ENCODE measurements at places on chromosomes 5 and 9.

DNA sequence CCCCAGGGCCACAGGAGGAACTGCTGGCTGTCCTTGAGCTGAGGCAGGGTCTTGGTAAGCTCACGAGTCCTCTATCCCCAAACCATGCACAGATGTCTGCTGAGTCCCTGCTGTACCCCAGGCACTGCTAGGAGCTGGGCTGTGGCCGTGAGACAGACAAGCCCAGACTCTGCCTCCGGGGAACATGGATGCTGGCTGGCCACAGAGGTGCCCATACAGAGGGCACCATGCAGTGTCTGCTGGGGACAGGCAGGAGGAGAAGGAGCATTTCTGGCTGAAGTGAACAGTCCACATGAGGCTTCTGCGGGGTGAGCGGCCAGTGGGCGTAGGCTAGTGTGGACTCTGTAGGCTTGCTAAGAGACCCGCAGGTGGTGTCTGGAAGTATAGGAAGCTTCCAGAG lies 4.8 kb upstream of the SEC16A start:
- no peak for DNase-seq

DNA sequence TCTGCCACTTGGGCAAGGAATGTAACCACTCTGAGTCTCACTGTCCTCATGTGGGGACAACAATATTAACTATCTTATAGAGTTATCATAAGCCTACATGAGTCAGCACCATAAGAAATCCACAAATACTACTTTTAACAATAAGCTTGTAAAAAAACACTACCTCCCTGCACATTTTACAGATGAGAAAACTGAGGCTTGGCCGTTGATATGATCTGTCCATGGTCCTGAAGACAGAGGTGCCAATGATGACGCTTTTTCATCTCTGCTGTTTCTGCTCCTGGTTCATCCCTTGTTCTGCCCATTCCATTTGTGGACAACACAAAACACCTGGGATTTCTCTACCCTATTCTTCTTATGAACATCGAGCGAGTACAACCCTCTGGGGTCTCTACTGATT lies 23.4 kb upstream of the STRBP start:
- no peak for DNase-seq

- DNase-seq: no peak
Measured at GRCh38 chr9:96173640-96174039, 128.3 kb downstream of the HSD17B3 start.

DNA sequence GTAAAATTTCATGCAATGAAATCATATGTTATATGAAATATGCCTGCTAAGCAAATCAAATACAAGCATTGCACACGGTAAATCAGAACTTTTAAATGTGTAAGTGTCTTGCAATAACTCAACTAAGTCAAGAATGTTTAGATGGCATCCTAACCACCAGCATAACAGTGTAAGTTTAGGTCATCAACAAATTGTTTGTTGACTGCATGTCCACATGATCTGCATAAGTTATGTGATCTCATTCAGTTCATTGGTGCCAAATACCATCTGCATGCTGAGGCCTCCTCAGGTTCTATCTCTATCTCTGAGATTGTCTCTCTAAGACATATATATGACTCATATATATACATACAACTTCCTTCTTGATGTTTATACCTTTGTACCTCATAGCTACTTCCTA lies 159.6 kb upstream of the STK32A start:
- no peak for DNase-seq

- DNase-seq: no peak
Measured at GRCh38 chr5:103174147-103174546, 54.0 kb downstream of the PPIP5K2 start.

DNA sequence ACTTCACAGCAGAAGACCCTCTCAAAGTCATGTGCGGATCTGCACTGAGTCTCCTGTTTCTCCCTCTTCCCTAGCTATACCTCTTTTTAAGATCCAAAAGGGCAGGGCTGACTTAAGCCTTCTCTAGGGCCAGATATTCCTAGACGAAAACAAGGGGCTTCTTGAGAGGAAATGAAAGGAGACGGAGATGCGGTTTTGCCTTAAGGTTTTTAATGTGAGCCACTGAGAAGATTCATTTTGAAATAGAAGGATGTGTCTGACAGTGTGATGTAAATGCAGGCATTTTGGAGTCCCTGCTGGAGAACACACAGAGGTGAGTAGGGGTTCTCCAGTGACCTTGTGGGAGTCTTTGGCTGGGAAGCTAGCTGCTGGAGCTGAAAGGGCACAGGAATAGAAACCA lies 15.6 kb upstream of the IL12B start:
- DNase-seq: no peak

DNA sequence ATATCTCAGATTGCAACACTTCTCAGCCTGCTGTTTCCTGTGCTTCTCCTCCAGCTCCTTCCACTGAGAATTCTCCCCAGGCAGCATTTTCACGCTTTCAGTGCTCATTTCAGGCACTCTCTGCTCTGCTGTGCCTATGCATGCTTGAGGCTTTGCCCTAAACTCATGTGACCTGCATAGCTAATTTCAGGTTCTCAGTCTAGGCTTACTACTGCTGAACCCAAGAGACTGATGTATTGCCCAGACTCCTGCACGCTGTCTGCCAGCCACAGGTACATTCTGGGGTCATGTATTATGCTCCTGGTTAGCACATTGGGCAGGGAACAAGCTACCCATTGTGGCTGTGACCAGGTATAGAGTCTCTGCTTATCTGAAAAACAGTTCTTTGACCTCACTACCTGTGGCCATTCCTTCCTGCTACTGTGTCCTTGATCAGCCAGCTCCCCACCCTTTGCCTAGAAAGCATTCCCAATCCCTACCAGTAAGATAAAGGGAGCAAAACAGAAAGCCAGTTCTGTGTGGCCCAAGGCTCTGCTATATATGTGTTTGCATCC lies 34.7 kb downstream of the PIP5K1B start:
- DNase-seq: no peak

DNA sequence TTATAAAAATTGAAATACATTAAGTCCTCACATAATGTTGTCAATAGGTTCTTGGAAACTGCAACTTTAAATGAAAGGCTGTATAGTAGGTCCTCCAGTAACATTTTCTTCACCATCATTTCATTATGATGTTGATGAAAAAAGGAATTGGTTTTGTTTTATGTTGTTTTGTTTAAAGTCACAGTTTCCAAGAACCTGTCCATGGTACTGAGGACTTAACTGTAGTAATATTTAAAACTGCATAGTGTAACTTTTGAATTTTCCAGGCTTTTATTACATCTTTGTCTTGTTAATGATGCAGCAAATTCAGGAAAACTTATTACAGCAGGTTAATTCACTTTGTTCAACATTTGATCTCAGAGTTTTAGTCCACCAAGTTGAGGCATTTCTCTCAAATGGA lies 11.6 kb downstream of the SECISBP2 start:
- DNase-seq: no peak

- DNase-seq: no peak
Measured at GRCh38 chr5:142507531-142508372, 178.1 kb downstream of the FGF1 start.

GRCh38 chr5:10709409-10709808 lies 51.6 kb downstream of the DAP start:
- DNase-seq: no peak

- peak; percentile 17 for DNase-seq
Measured at GRCh38 chr9:136484153-136485048, 1.6 kb upstream of the SEC16A start.

DNA sequence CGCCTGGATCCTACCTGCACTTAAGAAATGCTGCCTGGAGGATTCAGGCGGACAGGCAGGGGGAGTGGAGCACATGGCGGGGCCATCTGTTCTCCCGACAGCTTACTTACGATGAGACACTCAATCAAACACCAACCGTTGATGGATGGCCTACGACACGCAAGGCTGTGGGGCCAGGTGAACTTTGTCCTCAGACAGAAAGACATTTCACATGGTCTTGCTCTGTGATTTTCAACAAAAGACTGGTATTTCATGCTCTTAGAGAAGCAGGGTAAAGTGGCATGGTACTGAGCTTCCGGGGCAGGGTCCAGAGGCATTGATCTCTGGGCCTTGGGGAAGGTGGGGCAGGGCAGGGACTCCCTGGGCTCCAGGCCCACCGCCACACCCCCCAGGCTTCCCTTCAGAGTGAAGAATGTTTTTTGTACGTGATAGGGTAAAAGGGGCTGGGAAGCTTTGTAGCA lies 9.1 kb upstream of the OLFM1 start:
- DNase-seq: no peak
